ENCODE measurements at places on chromosomes 1 and 21.

GRCh38 chr1:65299328-65299727 is 10.0 kb upstream of the DNAJC6 start:
- DNase-seq = no peak

- DNase-seq = no peak
Observed at GRCh38 chr1:168135116-168135920, 1.4 kb downstream of the GPR161 start.

GRCh38 chr21:29939104-29939923 is 482 bp downstream of the GRIK1 start:
- DNase-seq = no peak

- no peak for DNase-seq
Observed at GRCh38 chr1:168443899-168444298, 99.9 kb downstream of the XCL2 start.

DNA sequence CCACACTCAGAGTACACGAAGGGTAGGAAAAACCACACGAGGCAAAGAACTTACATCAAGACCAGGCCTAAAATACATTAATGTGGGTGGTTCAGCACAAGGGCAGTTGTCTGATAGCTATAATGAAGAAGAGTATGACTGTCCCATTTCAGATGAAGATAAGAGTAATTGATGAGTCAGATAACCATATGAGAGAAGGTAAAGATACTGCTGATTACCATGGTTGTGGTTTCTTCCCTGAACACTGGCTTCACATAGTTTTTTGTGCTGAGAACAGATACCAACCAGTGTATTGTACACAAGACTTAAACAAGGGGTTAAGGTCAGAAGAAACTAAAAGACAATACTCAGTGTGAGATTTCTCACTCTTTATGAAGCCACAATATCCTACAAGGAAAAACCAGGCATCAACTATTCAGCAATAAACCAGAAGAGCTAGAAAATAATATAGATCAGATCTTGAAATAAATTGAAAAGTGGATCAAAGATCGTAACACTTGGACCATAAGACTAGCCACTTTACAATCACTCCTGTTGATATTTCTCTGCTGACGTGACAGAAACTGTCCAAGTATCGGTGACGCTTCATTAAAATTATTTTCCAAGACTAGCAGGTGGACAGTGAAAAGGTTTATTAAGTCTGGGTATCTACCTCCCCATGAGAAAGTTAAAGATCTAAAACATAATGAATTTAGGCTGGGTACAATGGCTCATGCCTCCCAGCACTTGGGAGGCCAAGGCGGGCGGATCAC is 28.6 kb downstream of the PUM1 start:
- DNase-seq = no peak

All from activated CD8-positive, alpha-beta memory T cell treated with anti-CD3 and anti-CD28 coated beads for 4 hours (primary cell).